ENCODE measurements at places on chromosomes 6 and 20.

- DNase-seq, result no peak
These were observed 154.0 kb downstream of the KIF16B start for GRCh38 chr20:16419138-16419715.

GRCh38 chr6:166467436-166468000 lies 84.8 kb upstream of the MPC1 start:
- DNase-seq, result no peak

GRCh38 chr6:150610584-150610983 lies 10.9 kb downstream of the PLEKHG1 start:
- no peak for DNase-seq

DNA sequence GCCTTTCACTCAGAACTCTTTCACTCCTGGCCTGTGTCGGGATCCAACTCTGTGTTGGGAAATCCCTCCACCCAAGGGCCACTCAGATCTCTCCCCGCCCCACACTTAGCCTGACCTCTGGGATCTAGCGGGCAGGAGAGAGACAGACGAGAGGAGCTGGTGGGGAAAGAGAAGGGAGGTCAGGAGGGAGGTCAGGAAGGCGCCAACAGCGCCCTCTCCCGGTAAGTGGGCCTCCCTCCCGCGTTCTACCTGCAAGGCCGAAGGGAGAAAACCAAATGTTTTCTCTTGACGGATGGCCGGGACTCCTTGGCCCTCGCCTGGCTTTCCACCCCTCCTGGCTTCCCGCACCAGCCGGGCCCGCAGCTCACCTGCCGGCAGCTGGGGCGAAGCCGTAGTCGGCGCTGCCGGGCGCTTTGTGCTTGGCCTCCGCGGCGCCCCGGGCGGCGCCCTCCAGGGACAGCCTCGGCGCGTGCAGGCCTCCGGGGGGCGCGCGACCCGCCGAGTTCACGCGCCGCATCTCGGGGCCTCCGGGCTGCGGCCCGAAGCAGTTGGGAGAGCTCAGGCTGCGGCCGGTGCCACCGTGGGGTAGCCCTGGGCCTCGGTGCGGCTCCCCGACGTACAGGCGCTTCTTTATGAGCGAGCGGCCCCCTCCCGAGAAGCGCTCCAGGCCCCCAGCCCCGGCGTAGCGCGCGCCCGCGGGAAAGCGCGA lies 38.2 kb downstream of the C6orf132 start:
- DNase-seq, result peak; percentile 64

DNA sequence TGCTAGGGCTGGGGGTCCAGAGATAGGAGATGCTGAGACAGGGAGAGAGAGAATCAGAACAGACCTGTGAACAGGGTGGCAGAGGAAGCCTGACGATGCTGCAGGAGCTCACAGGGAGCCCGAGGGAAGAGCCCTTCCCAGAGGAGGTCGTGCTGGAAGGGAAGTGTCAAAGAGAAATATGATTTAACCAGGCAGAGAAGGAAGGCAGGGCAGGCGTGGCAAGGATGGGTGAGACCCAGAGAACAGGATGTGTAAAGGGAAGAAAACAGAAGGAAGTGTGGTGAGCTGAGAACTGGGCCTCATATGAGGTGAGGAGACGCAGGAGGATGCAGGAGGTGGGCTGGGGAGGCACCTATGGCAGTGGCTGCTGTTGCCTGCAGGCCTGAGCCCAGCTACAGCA lies 105.6 kb downstream of the ZDHHC14 start:
- no peak for DNase-seq

DNA sequence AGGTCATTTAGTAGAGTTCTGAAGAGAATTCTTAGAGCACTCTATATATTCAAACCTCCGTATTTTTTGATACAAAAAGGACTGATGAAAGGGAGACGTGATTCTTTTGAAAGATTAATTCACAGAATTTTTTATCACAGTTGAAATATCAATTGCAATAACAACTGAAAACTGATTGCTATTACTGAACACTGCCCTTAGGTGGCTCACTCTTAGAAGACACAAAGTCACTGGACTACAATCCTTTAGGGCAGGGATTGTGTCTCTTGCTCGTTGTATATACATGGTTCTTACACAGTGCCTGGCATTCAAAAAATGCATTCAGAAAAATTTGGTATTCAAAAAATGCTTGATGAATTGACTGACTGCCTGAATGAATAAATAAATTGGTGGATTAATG lies 17.1 kb upstream of the CALHM6 start:
- DNase-seq, result peak; percentile 57

- no peak for DNase-seq
These were observed 10.3 kb upstream of the LPIN3 start for GRCh38 chr20:41330343-41330720.

GRCh38 chr6:34867484-34867883 lies 20.4 kb downstream of the TAF11 start:
- no peak for DNase-seq

DNA sequence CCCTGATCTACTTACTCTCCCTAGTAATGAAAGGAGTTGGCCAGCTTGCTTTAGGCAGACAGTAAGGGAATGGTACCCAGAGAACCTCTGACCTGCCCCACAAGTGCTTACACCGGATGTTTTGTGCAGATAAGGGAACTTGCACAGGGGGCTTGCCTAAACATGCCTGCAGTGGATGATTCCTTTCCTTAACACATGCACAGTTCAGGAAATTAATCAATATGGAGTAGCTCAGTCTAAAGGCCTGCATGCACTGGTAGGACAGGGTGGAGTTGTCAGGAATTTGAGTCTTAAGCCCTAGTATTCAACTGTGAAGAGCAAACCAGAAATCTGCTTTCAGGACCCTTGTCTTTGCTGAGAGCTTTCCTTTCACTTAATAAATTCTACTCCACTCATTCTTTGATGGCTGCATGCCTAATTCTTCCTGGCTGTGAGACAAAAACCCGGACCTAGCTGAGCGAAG lies 3.9 kb upstream of the TRIM38 start:
- DNase-seq, result no peak

DNA sequence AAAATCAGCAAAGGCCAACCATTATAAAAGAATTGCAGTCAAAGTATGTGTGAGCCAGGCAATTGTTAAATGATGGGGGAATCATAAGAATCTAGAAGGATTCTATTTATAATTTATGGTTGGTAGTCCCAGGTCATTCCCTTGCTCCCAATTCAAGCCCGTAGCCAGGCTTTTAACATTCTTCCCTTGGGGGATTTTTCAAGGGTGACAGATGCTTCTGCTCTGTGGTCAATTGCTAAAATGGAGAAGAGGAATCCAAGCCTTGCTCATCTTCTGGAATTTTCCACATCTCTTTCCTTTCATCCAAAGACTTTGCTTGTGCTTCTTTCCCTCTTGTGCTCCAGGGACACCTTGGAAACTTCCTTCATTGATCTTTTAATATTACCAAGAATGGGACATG lies 18.0 kb upstream of the BCAS1 start:
- no peak for DNase-seq

GRCh38 chr6:46491201-46491627 lies at the start of gene RCAN2:
RCAN2 (minus strand) TSS chr6:46491449.
- DNase-seq, result peak; percentile 77
